ENCODE measurements at places on chromosomes 5 and 9. TPM values are rescaled to one million over a fixed set of nuclear protein-coding genes. Genes with fewer than 3 reads are reported as not detected.

PCDHGA6 gene
- 0.44 TPM for total RNA-seq

NPR3 gene
- total RNA-seq, result 1.1 TPM

FAM151B gene
- 1.8 TPM for total RNA-seq

SOX30 gene
- total RNA-seq, result not detected

SLC4A9 gene
- total RNA-seq, result not detected

PGM5 gene
- not detected for total RNA-seq

ANKRD18B gene
- total RNA-seq, result 12.5 TPM

ZNF454 gene
- total RNA-seq, result not detected

GRIN3A gene
- total RNA-seq, result not detected
